ENCODE measurements at places on chromosomes 1 and 21.
A peak's percentile ranks its signal among the peaks of the same experiment; 100 is the strongest.

DNA sequence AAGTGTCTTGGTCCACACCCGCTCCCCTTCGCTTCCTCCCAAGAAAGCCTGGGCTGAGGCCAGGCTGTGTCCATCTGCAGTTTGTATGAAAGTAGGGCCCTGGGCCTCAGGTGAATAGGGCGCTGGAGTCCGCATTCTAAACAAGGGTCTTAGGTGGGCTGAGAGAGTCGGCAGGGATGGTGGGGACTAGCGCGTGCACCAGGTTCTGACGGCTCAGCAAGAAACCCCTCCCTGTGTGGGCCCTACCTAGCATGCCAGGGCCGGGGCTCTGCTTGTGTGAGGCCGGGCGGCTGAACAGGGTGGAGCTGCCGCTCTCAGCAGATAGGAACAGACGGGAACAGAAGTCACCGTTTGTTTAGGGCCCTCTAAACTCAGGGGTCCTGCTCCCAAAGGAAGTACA, 1.7 kb downstream of the ACTRT2 start:
- DNase-seq: no peak

DNA sequence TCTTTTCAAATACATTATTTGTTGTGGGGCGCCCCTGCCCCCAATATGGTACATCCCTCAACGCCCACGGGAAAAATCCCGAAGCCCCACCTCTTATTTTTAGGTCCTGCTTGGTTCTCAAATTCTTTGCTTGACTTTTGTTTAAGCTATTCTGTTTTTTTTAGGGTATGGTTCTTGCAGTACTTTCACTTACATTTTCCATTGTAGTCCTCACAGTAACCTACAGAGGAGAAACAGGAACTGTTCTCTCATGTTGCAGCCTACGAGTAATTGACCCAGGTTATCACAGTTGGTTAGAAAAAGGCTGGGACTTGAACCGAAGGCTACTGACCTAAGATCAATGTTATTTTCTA, 697 bp upstream of the C21orf91 start:
- no peak for DNase-seq

DNA sequence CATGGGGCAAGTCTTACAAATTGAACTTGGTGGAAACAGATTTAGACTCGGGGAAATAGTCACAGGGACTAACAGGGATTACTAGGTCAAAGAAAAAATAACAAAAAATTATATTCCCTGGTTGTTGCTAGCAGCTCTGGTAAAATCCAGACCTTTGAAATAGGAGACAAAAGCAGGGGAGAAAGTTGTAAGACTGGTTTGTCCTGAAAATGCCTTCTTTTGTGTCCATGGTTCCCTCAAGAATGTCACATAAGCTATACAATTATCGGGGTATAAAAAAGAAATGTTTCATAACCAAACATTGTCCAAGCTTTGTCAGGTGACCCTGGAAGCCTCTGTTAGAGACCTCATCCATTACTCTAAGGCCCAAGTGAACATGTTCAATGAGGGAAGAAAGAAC, 33.1 kb downstream of the KIAA0319L start:
- DNase-seq: no peak

GRCh38 chr21:14528815-14529214, 17.3 kb downstream of the SAMSN1 start:
- DNase-seq: no peak

DNA sequence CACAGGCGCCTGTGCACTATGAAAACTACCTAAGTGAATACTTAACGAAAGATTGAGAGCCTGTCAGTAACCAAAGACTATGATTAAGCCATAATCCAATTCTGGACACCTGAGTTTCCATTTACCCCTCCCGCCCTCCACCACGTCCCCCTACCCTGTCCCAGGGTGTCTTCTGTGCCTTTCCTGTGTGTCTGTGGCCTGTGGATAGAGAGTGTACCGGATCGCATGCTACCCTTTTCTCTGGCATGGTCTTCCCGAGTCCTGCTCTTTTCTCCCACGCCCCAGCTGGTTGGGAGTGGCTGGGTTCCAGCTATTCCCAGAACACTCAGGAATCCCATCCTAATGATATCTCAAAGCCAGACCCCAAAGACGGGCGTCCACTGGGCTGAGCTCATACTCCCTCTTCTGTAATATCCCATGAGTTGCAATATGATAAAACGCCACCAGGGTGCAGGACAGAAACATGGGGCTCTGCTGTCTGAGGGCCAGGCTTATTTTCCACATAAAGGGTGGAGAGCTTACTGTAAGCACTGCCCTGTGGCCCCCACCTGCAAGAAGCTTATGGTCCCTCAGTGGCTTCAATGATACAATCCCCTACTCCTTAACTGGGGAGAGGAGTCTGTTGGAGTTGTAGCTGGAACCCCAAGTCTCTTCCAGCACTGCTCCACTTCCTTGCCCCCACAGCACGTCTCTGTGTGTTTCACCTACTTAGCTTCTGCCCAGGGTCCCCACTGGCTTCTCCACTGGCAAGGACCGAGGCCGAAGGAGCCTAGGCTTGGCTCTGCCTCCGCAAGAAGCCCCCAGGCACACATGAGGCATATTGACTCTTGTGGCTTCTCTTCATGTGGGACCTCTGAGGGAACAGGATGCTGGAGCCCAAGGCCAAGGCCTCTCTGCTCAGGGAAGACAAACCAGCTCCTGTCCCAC, 17.6 kb upstream of the ALX3 start:
- DNase-seq: peak; percentile 34

DNA sequence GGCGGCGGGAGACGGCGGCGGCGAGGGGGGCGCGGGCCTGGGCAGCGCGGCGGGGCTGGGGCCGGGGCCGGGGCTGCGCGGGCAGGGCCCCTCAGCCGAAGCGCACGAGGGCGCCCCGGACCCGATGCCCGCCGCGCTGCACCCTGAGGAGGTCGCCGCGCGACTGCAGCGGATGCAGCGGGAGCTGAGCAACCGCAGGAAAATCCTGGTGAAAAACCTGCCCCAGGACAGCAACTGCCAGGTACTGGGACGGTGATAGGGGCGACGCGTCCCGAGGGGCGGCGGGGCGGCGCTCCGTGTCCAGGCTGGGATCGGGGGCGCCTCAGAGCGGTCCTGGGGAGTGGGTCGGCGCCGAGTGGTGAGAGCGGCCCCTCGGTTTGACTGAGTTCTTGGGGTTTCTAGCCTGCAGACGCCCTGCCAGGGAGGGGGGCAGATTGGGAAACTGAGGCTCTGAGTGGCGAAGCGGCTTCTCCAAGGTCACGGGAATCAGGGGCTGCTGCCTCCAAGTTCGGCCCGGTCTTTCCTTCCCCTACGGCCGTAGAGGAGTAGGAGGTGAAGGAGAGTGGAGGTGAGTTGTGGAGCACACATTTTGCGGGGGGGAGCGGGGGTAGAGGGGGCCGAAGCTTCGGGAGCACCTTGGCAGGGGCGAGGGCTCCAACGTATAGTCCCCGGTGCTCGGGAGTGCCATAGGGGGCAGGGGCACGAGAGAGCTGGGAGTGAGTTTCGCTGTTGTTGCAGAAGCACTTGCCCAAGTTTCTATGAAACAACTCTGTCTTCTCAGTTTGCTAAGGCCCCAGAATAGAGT, 508 bp downstream of the RAVER2 start:
- DNase-seq: no peak

DNA sequence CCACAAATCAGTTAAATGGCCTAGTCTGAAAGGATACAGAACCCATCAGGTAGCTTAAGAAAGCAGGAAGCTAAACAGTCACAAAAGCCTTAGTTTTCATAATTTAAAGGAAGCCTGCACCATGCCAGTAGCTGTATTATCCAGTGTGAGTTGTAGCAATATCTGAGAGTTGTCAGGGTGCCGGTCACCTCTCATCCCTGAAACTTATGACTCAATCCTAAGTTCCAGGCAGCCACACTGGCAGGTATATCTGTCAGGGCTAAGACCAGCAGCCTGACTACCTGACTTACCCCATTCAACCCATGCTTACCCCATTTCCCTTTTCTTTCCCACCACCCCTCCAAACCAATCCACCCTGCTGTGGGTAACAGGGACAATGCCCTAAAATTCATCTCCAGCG, 37.8 kb upstream of the LPAR3 start:
- DNase-seq: no peak

- no peak for DNase-seq
These were observed 77.0 kb downstream of the CTH start for GRCh38 chr1:70487910-70488665.

DNA sequence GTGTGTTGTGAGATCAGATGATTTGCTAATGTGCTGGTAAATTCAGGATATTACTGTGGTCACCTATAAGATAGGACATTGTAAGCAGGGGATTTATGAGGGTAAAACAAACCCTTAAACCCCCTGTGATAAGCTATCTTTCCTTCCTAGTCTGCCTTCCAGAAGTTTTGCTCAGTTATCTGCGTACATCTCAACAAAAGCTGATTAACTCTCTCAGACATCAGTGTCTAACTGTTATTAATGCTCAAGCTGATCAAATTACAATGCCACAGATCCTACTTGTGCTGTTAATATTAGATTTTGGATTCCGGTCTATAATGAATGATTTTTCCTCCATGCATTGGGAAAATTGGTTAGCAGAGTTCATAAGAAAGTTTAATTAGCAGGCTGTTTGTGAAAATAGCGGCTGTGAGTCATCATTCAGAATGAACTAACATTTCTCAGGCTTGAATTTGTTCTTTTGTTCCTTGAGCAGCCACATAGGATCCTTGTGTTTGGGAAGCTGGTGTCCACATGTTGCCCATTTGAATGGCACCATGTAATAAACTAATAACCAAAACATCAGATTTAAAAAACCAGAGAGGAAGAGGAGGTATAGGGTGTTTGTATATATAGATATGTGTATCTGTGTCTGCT, 48.7 kb downstream of the ELAVL4 start:
- no peak for DNase-seq

- DNase-seq: no peak
These were observed 15.1 kb downstream of the PLPPR5 start for GRCh38 chr1:98989556-98989907.

- DNase-seq: no peak
These were observed 31.7 kb downstream of the DSTYK start for GRCh38 chr1:205179842-205180241.

DNA sequence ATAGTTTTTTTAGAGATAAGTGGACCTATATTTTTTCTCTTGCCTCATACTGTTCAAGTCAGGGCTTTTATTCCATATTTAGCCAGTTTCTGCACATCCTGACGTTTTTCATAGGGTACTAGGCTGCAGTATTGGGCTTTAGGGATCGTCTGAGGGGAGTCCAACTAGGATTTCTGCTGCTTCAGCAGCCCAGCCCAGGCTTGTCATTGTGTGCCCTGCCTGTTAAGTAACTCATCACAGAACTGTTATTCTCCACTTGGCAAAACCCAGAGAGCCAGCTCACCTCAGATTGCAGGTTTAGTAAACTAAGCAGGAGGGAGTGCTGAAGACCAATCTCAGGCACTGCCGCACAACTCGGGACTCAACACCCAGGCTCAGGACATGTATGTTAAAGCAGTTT, 2.8 kb downstream of the GALNT2 start:
- DNase-seq: no peak

DNA sequence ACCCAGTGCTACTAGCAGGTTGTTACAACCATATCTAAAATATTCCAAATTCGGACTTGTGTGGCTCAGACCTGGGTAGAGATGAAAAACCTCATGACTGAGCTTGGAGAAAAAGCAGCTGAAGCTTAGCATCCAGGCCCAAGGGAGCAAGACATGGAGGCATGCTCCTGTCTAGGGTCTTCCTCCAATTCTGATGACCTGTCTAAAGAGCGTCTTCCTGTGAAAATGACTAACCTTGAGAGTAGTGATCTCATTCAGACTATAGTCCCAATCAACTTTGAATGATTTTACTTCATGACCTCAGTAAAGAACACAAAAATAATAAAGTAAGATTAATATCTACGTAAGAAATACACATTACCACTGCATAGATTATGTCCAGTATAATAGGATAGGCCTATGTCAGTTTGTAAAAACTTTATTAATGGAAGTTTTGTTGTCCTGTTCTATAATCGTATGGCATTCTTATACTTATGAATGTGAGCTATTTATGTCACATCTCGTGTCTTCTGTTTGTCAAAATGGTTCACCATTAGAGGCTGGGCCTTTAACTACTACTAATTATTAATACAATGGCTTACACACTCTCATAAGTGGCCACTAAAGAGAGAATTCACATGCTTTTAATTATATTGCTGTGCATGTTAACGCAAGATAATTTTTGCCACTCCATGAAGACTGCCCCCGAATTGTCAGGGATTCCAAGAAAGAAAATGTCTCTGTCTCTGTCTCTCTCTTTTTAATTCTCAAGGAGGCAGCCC, 201.3 kb downstream of the NCAM2 start:
- no peak for DNase-seq

DNA sequence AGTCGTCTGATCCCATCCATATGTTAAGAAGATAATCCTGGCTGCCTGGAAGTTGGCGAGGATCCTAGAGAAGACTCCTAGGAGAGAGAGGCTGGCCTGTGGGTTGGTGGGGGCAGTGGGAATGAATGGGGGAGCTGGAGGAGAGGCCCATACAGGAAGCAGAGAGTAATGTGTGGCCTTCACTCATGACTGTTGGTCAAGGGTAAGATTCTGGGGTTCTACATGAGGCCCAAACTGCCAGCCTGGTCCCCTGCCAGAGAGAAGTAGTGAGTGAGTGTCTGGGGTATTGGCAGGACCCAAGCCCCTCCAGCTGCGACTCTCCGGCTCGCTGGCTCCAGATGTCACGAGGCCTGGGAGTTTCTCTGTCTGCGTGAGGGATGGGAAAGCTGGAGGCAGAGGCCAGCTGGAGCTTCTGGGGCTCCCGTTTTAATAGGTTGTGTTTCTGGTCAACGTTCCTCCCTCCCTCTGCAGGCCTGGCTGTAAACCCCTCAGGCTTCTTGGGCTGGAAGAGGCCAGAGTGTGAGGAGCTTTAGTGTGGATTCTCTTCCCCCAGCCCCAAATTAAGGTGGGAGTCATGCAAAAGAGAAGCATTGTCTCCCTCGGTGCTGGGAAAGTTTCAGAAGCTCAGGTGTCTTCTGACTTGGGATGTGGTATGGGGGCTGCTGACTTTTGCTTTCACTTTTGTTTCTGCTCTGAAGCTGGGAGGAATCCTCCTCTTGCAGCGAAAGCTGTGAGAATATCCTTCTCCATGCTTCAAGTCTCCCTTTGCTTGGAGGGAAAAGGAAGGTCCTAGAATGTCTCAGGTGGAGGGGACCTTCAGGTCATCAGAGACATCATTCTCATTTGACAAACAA, 2.6 kb downstream of the TMEM51 start:
- no peak for DNase-seq

DNA sequence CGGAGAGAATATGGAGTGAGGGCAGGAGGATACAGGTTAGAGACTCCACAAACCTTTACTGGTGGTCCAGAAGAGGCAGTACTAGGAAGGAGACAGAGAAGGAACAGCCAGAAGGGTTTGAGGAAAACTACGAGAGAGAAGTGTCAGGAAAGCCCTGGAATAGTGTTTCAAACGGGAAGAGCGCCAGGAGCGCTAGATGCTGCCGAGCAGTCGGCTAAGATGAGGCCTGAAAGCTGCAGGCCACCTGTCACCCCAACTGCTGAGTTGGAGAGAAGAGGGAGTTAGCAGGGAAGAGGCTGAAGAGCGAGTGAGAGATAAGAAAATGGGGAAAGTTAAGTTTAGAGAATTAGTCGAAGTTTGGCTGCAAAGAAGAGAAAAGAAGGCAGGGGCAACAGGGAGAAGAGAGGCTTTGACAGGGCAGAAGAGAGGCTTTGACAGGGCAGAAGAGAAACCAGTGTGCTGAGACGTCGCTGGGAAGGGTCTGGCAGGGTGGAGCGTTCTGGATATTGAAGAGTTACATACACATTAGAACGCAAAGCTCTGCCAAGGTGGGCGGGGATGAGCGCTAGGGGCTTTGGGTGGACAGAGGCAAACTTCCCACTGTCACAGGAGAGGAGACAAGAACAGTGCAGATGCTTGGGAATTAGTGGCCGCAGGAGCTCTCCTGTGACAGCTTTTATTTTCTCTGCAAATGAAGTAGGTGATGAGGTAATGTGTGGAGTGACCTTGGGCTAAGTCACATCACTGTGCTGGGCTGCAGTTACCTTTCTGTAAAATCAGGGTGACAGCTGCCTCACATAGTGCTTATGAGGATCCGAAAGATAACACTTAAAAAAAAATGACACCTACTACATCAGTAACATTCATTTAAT, 31.2 kb downstream of the PCSK9 start:
- no peak for DNase-seq
